ENCODE measurements at places on chromosomes 3 and 15. TPM values are rescaled to one million over a fixed set of nuclear protein-coding genes. Genes with fewer than 3 reads are reported as not detected.

Gene GCHFR
- total RNA-seq: 29.0 TPM

Gene PLCH1
- total RNA-seq: 0.29 TPM

Gene ALDH1L1
- total RNA-seq: 0.11 TPM

Gene LRRC2
- total RNA-seq: 0.37 TPM

Gene ACOX2
- 25.9 TPM for total RNA-seq

Gene ANKRD63
- 0.37 TPM for total RNA-seq

Gene GOLGA8G
- 0.34 TPM for total RNA-seq

Gene LTK
- 0.13 TPM for total RNA-seq

Gene PRR23C
- total RNA-seq: not detected

Gene PLIN1
- total RNA-seq: not detected

Gene CCR8
- total RNA-seq: not detected

Gene PCOLCE2
- total RNA-seq: 9.6 TPM

Gene SEMA7A
- 27.4 TPM for total RNA-seq

Gene CBLB
- 12.9 TPM for total RNA-seq

Gene MGLL
- 25.0 TPM for total RNA-seq

Gene ZIC4
- total RNA-seq: 0.56 TPM

Gene RPL29
- total RNA-seq: 1,860 TPM

Gene APOD
- total RNA-seq: 2.7 TPM

Gene PTPN23
- 30.4 TPM for total RNA-seq

Gene GPR15
- not detected for total RNA-seq

Gene BHLHE40
- 69.3 TPM for total RNA-seq

Gene NOX5
- 0.11 TPM for total RNA-seq

Gene PSTPIP1
- 0.53 TPM for total RNA-seq

Gene PP2D1
- total RNA-seq: not detected

Gene RBSN
- 17.1 TPM for total RNA-seq

Gene ACTRT3
- total RNA-seq: 0.72 TPM

Gene ZDHHC3
- total RNA-seq: 48.3 TPM

Gene NPAP1
- total RNA-seq: under 0.01 TPM

Gene ASB7
- total RNA-seq: 16.8 TPM

Gene KCNMB3
- 1.1 TPM for total RNA-seq

All from A375 (cell line).